Stimulated activated CD8-positive, alpha-beta memory T cell treated with anti-CD3 and anti-CD28 coated beads, Interleukin-7, amount 100 ng/mL, for 1 hour (primary cell): ENCODE measurements at places on chromosomes 4 and X.

- DNase-seq: no peak
These were observed 663 bp upstream of the USP53 start for GRCh38 chr4:119211867-119212233.

DNA sequence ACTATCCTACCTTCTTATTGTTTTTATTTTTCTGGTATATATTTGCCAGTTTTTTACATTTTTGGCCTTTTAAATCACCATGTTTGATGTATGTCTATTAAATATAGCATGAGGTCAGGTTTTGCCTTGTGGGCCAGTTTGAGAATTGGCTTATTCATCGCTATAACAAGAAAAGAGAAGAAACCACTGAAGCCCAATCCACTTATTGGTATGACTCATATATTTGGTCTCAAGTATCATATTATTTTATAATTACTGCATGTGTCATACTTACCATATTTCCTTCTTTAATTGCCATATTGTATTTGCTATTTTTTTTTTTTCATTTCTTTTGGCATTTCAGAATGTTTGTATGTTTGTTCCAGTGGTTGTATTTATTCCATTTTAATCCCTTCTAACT lies 99.3 kb downstream of the IRF2 start:
- DNase-seq: no peak

- no peak for DNase-seq
These were observed 18.4 kb upstream of the ZNF41 start for GRCh38 chrX:47501226-47502074.

DNA sequence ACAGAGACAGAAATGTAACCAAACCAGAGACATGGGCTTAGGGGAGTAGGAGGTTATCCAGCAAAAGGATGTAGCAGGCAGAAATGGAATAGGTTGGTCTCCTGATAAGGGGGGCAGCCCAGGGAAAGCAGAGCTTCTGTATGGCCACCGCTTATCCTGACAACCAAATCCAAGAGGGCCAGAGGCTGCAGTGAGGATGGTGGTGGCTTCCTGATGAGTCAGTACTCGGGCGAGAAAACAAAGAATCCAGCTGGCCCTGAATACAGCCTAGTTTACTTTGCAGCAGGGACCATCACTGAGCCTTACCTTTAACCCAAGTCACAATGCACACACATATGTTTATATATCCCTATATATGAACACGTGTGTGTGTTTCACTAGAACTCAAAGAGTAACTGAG lies 129.7 kb upstream of the FTHL17 start:
- no peak for DNase-seq

GRCh38 chr4:106868381-106869035 lies 167.6 kb downstream of the DKK2 start:
- DNase-seq: no peak

GRCh38 chrX:137032841-137033773 lies 688 bp downstream of the GPR101 start:
- no peak for DNase-seq

- no peak for DNase-seq
These were observed 1.3 kb downstream of the SH3TC1 start for GRCh38 chr4:8200302-8200975.

GRCh38 chr4:185559915-185560281 lies 24.6 kb upstream of the PDLIM3 start:
- no peak for DNase-seq

- no peak for DNase-seq
These were observed 15.3 kb downstream of the AMBN start for GRCh38 chr4:70607334-70607853.

- no peak for DNase-seq
These were observed 1320.3 kb downstream of the C4orf33 start for GRCh38 chr4:130416228-130416627.

- no peak for DNase-seq
These were observed 288.8 kb downstream of the INPP4B start for GRCh38 chr4:142557239-142557801.

GRCh38 chr4:68734095-68734494 lies 63.6 kb upstream of the UGT2B15 start:
- DNase-seq: no peak
